ENCODE measurements at places on chromosomes 1 and 21.

DNA sequence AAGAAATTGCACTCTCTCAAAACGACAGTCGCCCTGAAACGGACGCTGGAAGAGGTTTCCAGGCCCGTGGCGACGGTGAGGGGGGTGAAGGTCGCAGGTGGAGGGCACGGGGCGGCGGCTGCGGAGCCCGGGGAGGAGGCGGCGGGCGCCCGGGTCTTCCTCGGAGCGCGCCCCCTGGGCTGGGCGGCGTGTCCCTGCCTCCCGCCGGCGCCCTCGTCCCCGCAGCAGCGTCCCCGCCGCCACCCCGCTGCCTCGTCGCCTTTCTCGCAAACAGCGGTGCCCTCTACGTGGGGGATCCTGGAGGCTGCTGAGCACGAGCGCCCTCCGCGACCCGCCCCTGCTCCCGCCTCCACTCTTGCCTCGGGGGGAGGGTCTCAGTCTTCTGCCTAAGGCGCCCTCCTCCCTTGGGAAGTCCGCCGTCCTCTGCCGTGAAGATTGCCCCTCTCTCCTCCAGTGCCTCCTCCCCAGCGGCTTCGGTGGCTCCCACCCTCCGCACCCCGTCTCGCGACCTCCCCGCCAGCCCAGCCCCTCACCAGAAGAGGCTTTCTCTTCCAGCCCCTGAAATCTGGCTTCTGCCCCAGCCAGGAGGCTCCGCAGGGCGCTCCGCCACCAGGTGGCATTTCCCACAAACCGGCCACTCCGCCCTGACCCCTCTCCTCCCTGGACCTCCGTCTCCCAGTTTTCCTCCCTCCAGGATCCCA lies 227.4 kb downstream of the SDCCAG8 start:
- peak; percentile 42 for DNase-seq

DNA sequence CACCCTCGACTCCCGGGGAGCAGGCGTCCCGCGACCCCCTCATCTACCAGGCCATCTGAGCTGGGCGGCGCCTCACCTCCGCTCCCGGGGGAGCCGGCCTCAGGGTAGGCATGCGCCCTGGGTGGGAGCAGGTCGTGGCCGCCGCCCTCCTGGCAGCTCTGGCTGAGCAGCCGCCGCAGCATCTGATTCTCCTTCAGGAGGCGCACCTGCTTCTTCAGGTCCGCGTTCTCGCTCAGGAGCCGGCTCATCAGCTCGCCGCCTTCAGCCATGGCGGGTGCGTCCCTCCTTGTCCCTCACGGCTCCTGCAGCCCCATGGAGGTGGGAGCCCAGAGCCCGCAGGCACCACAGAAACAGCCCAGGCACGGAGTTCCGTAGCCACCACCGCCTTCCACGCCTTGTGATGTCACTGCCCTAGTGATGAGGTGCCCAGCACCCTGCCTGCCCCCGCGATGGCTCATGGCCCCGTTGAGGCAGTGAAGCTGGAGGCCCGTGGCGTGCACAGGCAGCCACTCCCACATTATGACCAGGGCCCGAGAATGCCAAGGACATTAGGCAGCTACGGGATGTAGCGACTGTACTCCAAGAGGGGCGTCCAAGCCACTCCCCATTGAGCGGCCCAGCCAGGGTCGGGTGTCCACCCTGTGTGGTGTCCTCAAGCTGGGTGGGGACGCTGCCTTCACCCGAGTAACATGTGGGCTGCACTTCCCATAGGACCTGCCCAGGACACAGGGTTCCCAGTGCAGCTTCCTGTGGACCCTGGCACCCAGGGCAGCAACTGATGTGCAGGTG lies 1.5 kb downstream of the SPATC1L start:
- DNase-seq = no peak

DNA sequence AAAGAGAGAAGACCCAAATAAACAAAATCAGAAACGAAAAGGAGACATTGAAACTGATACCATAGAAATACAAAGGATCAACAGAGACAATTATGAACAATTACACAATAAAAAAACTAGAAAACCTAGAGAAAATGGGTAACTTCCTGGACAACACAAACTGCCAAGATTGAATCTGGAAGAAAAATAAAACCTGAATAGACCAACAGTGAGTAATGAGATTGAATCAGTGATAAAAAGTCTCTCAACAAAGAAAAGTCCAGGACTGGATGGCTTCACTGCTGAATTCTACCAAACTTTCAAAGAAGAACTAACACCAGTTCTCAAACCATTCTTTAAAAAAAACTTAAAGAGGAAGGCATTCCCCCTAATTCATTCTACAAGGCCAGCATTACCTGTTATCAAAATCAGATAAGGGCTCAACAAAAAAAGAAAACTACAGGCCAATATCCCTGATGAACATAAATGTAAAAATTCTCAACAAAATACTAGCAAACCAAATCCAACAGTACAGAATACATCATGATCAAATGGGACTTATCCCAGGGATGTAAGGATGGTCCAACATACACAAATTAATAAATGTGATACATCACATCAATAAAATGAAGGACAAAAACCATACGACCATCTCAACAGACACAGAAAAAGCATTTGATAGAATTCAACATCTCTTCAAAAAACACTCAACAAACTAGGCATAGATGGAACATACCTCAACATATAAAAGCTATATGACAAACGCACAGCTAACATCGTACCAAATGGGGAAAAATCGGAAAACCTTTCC lies 119.9 kb downstream of the ACBD6 start:
- DNase-seq = no peak

- DNase-seq = no peak
Observed at GRCh38 chr21:29501451-29501850, 202.7 kb downstream of the BACH1 start.

GRCh38 chr1:241842565-241842964 lies 5.4 kb upstream of the EXO1 start:
- no peak for DNase-seq

- DNase-seq = no peak
Observed at GRCh38 chr1:193703655-193704054, 517.2 kb upstream of the B3GALT2 start.

DNA sequence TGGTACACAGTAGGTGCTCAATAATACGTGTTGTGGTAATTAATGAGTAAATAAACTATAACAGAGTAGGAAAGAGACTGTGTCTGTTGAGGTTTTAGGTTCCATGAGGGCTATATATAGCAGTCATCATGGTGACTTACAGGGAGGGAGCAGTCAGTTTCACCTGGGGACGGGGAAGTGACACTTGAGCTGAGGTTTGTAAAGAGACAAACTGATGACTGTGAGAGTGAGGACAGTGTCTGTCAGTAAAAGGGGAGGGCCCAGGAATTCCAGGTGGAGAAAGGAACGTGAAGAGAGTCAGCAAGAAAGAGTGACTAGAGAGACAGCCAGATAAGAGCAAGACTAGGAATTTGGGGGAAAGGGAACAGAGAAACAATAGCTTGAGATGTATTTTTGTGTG lies 30.2 kb downstream of the ABCA4 start:
- peak; percentile 48 for DNase-seq

GRCh38 chr21:45386336-45386727 lies 18.6 kb upstream of the COL18A1 start:
- no peak for DNase-seq

DNA sequence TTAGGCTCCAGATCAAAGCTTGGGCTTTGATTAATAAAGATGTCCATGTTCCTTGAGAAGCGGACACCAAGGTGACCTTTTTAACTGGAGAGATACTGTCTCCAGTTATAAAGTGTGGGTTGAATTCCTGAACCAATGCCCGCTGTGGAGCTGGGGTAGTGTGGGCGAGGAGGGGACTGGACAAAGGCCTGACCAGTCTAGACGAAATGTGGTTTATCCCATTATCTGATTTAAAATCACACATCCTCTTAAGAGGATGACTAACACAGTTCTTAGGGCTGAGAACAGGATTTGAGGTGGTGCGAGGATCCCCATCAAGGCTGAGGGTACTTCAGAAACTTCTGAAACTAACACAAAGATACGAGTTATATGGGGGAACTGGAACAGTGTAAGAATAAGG lies 84.5 kb upstream of the GCLM start:
- DNase-seq = no peak

DNA sequence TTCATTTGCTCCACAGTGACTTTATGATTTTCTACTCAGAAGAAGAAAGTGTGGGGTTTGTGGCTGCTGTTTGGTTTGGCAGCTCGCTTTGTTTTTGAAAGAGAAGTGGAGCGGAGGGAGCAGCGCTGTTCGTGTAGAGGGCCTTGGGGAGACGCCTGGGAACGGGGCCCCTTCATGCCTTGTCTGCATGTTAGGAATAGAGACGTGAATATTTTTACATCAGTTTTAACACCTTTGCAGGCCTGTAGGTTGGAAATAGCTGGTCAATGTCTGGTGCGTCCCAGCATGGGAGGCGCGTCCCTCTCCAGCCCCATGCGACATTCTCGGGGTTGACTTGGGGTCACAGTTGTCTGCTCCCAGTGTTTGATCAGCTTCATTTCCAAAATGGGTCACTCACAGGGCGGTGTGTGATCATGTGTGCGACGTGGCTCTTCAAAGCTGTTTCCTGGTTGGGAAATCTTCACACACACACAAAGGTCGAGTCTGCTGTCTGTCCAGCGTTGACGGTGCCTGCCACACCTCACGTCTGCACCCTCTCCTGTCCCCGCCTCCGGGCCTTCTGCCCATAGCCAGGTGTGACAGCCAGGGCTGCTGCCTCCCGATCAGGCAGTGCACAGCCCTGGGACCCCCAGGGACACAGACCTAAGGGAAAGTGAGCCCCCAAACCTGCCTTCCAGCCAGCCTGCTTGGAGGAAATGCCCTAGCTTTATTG lies 149.2 kb downstream of the PSMG1 start:
- DNase-seq = no peak

DNA sequence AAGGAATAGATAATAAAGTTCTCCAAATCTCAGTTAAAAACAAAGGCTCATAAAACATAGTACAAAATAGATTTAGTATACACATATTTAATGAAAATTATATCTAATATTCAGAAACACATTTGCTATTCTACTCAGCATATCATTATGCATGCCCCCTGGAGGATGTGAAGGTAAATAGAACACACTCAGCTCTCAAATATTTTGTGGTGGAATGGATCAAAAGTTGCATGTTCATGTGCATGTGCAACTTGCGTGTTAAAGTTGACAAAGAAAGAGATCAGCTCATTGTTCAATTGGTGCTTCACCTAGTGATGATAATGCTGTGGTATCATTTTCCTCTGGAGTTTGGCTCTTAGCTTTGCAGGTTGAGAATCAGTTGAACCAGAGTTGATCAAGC lies 4.9 kb upstream of the ZNF644 start:
- peak; percentile 35 for DNase-seq

All from common myeloid progenitor, CD34-positive (primary cell).